ENCODE measurements at places on chromosomes 2 and 18.
A peak's percentile ranks its signal among the peaks of the same experiment; 100 is the strongest.

DNA sequence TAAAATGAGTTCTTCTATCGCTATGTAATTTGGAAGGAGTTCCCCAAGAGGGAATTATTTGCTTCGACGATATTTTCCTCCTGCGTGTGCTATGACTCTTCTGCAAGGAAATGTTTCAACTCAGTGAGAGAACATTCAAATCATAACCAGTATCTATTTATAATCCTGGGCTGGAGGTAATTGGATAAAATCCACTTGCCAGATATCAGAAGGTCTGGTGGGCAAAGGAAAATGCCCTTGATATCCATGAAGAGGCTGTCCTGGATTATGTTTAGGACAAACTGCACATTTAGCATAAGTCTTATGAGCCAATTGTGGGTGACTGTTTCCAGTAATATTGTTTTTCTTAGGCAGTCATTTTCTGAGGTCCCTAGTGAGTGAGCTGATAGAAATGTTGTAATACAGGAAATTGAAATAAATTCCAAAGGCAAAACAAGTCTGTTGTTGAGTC, 17.7 kb downstream of the RPIA start:
- peak; percentile 31 for DNase-seq

- DNase-seq: no peak
These were observed 41.5 kb upstream of the ZBTB7C start for GRCh38 chr18:48450685-48451084.

DNA sequence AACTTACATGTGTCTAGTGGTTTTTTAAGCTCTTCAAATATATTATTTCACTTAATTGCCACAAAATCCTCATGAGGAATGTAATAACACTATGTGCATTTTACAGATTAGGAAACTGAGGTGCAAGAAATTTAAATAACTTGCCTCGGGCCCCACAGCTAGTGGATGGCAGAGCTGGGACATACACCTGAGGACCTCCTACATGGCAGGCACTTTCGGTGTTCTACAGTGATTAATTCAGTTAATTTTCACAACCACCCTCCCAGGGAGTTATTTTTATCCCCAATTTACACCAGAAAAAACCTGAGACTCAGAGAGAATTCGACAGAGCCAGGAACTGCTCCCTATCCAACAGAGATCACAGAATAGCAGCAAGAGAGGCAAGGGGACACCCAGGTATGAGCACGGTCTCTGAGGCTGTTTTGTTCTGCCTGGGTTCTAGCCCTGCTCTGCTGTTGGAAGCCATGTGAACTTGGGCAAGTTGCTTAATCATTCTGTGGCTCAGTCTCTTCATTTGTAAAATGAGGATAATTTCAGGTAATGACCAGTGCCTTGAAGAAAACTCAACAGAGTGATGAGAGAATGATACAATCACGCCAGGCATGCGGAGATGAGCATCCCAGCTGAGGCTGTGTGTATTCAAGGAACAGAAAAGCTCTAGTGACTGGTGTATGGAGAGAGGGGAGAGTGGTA, 82.3 kb downstream of the MYCN start:
- no peak for DNase-seq

- DNase-seq: no peak
These were observed 235.2 kb downstream of the LDLRAD4 start for GRCh38 chr18:13453714-13454113.

GRCh38 chr2:172806996-172807395, 71.4 kb downstream of the RAPGEF4 start:
- no peak for DNase-seq

DNA sequence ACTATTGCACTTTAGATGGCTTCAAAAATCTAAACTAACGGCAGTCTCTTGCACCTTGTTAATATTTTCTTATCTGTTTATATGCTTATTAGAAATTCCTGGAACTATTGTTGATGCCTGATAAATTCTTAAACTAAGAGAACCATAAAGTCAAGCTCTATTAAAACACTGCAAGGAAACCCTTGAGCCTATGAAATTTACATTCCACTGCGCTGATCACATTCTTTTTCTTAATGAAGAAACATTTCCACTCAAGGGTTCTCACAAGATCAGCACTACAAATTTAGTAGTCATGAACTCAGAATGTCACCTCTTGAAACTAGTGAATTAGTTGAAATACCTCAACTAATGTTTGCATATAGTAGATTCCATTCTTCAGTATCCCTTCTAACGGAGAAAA, 331.8 kb upstream of the SLC8A1 start:
- DNase-seq: peak; percentile 3

- DNase-seq: no peak
These were observed 107.2 kb downstream of the FEZ2 start for GRCh38 chr2:36490749-36491148.

GRCh38 chr2:96393989-96394761, 58.6 kb downstream of the NCAPH start:
- no peak for DNase-seq

- DNase-seq: no peak
These were observed 34.4 kb downstream of the CDK15 start for GRCh38 chr2:201840726-201841125.

- DNase-seq: peak; percentile 74
These were observed 655 bp downstream of the ACTR3 start for GRCh38 chr2:113890253-113891235.

DNA sequence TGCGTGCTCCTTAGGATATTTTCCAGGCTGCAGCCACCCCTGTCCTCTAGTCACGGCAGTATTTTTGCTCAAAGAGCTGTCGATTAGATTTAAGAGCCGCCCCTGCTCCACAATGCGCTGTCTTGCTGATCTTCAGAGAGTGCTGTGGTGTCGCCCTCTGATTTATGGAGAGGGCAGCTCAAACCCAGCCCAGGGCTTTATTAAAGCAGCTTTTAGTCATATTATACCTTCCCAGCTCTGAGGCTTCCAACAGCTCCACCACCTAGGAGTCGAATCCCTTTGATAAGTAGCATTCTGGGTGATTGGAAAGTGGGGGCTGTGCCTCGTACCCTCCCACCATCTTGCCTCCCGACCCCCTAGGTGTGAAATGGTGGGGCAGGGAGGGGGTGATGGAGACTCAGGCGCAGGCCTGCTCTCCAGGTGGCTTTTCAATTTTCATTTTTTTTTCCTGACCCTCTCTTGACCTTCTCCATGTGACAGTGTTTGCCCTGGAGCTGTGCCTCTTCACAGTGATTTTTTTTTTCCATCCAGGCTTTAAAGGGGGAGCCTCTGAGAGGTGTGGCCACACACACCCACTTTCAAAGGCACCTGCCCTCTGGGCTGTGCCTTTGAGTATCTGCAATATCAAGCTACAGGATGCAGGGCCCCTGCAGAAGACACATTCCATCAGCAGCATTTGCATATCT, 53.1 kb upstream of the NRP2 start:
- DNase-seq: no peak

DNA sequence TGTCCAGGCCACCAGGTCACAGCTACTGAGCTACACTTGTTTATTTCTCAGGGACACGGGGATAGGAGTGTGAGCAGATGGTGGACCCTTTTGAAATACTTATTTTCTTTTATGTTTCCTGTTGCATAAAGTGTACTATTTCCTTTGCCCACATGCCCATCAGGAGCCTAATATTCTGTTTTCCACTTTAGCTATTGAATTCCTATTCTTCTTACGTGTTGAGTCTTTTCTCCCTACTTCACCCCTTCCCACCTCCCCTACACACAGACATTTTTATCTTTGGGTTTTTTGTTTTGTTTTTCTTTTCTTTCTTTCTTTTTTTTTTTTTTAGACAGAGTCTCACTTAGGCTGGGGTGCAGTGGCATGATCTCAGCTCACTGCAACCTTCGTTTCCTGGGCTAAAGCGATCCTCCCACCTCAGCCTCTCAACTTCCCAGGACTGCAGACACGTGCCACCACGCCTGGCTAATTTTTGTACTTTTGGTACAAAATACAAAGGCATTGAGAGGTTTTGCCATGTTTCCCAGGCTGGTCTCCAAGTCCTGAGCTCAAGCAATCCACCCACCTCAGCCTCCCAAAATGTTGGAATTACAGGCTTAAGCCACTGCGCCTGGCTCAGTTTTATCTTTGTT, 5.2 kb upstream of the GPR55 start:
- DNase-seq: no peak

GRCh38 chr2:188986839-188987238, 12.7 kb downstream of the COL3A1 start:
- peak; percentile 68 for DNase-seq

- DNase-seq: no peak
These were observed 2.0 kb downstream of the NPPC start for GRCh38 chr2:231923951-231924888.

DNA sequence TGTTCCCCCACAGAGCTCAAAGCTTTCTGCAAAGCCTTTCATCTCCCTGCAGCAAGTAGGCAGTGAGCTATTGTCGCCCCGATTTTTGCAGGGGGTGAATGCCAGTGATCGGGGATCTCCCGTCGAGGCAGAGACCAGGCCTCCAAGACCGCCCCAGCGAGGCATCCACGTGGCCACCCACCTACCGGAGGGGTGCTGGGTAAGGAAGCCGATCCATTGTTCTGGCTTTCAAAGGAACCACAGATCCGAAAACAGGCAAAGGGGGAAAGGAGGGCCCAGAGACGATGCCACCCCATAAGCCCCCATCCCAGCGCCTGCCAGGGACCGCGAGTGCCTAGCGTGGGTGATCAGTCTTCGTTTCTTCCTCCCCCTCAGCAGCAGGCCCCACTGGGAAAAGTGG, 2.4 kb downstream of the ADRA2B start:
- no peak for DNase-seq

DNA sequence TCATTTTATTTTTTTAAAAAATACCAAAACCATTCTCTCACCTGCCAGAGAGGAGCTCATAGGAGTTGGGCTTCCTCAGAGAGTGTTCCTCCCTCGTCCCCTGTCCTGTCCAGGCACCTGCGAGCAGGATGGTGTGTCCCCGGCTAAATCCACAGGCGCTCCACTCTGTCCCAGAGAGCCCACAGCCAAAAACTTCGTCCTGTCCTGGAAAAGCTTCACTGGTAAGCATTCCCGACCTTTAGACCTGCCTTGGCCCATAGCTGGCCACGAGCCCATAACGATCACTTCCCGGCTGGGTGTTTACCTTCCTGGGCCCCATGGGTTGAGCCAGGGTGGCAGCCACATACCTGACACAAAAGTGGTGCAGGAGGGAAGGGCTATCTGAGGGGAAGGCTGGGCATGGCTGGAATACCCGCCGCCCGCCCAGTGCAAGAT, at the start of gene NGEF:
TSS of gene NGEF (minus strand) at position 230 of the 435 bp plus-strand sequence. CDS start 38,366 bp downstream, outside the sequence.
- no peak for DNase-seq

DNA sequence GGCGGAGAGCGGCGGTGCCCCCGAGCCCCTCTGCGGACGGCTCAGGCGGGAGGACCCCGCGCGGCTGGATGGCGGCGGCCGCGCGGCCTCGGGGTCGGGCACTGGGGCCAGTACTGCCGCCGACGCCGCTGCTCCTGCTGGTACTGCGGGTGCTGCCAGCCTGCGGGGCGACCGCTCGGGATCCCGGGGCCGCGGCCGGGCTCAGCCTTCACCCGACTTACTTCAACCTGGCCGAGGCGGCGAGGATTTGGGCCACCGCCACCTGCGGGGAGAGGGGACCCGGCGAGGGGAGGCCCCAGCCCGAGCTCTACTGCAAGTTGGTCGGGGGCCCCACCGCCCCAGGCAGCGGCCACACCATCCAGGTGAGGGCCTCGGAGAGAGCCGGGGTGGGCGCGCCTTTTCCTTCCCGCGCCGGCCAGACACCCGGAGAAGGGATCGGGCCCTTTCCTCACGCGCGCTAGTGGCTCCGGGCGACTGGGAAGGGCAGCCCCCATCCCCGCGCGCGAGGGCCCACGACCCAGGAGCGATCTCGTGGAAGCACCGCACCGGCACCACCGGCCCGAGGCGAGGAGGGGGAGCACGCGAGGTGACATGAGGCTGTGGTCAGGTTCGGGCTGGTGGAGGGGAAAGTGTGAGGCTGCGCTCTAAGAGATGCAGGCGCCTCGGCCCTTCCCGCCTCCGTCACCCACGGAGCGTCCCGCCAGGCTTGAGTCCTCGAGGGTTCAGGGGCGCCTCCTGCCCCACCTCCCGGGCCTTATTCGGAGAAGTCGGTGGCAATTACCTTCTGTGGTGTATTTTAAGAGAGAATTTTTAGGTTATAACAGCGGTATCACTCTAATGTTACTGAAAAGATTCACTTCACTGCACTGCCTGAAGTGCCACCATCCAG, 607 bp downstream of the LAMA3 start:
- DNase-seq: peak; percentile 18

DNA sequence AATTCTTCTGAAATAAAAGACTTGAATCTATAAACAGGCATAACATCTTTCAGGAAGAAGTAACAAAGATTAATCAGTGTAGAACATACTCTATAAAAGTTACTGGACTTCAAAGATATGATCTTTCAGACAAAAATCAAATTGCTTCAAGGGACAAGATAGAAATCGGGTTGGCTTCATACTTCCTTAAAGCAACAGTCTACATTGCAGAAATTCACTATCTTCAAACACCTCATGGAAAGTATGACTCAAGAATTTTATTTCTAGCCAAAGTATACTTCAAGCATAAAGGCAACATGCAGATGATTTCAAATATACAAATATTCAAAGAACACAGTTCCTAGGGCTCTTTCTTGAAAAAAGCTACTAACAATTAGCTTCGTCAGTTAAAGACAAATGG, 240.7 kb downstream of the SRBD1 start:
- DNase-seq: no peak

GRCh38 chr2:209425471-209426071, 1.7 kb downstream of the MAP2 start:
- DNase-seq: peak; percentile 48

- no peak for DNase-seq
These were observed 2.4 kb downstream of the OXER1 start for GRCh38 chr2:42761554-42761953.

DNA sequence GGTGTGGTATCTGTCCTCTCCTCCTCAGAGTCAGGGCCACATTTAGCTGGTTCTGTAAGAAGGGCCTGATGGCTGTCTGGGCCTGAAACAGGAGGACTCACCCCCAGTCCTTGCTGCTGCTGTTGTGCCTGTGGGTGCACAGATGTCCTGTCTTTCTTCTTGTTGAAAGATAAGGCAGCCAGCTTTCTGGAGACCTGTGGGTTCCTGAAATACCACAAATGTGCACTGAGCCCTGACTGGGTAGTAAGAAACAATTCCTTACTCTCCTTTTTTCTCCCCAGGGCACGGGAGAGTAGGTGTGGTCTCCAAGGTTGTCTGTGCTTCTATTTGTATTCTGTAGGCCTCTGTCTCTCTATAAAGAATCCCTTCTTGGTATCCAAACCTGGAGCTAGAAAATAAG, 96.2 kb upstream of the DLX2 start:
- no peak for DNase-seq

- no peak for DNase-seq
These were observed 18.9 kb upstream of the KCNF1 start for GRCh38 chr2:10892796-10893350.
